NCI-H345 (cell line): ENCODE measurements at places on chromosomes 5 and 9.

GRCh38 chr9:126745574-126746411 is 59.0 kb upstream of the ZBTB43 start:
- no peak for DNase-seq

DNA sequence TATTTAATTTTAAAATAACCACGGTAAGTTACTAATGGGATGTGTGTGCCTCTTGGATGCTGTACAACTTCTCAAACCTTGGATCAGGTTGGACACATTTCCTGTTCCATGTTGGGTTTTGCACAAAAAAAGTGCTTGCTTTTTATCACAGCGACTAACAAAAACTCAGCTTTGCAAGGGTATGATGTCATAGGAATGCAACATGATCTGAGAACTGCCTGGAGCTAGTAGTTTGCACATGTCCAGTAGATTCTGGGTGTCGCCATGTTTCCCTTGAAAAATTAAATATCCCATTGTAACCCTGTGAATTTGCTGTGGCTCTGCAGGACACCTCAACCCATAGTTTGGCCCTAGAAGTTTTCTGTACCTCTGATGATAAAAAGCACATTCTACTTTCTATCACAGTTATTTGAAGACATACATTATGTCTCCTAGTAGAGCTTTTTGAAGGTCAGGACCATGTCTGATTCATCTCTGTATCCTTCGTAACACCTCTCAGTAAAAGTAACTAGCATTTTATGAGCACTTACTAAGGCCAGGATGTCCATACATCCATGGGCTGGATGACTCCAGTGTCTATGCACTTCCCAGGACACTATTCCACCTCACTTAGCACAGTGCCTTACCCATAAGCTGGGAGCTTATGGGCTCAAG is 11.5 kb upstream of the FRMPD1 start:
- DNase-seq, result no peak

GRCh38 chr5:1262381-1262780 is 32.5 kb downstream of the TERT start:
- no peak for DNase-seq

DNA sequence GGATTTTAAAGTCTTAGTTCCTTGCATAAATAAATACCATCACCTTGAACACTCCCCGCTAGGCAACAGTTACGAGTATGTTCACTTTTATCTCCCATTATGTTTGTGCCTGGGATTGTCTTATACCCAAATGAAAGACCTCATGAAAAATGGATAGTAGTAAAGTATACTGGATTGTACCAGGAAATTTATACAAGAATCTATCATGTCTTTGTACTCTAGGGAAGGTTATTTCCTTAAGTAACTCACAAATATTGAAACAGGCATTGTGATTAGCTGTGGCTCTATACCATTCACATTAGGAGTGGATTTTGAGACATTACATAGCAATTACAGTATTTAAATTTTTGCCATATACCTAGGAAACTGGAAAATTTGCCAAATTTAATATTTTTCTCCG is 24.0 kb downstream of the NFIB start:
- DNase-seq, result no peak

DNA sequence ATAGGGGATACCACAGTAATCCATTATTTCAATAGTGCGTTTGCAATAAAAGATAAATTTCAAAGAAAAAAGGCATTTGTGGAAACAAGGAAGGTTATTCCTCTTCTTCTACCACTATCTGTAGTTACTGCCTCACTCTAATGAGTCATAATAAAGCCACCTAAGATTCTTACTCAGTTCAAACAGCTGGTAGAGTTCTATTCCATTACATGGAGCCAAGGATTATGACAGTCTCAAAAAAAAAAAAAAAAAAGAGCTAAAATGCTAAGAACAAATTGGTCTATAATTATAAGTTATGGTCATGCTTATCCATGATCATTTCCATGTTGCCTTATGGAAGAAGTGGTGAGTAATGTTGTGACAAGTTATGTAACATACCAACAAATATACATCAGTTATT is 46.3 kb downstream of the DENND1A start:
- DNase-seq, result no peak

GRCh38 chr9:130984521-130984920 is 24.5 kb upstream of the LAMC3 start:
- DNase-seq, result no peak

DNA sequence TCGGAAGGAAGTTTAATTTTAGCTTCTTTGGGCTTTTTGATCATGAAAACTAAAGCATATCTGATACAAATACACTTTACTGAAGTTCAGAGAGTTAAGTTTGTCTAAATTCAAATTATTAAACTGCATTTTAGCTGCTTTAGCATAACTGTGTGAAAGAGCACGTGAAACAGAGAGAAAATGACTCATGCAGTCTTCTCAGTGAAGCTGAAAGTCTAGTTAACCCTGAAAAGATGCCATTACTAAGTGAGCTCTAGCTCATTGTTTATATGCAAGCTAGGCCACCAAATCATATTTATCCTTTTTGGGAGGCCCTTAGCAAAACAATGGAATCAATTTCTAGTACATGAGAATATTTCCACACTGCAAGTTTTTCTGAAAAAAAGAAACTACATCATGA is 27.6 kb downstream of the TPD52L3 start:
- no peak for DNase-seq

GRCh38 chr5:37721447-37721871 is 118.4 kb downstream of the GDNF start:
- no peak for DNase-seq
